ENCODE measurements at places on chromosomes 7 and 10. TPM values are rescaled to one million over a fixed set of nuclear protein-coding genes. Genes with fewer than 3 reads are reported as not detected.

The PLEKHS1 gene
- 0.04 TPM for total RNA-seq

The DLX6 gene
- not detected for total RNA-seq

The MCM10 gene
- 5.1 TPM for total RNA-seq

The ACTL6B gene
- total RNA-seq, result not detected

The ADCK2 gene
- total RNA-seq, result 14.2 TPM

The SPDYE11 gene
- total RNA-seq, result 0.04 TPM

The HIPK2 gene
- total RNA-seq, result 6.6 TPM

The CLCN1 gene
- 1.1 TPM for total RNA-seq

The ANKRD61 gene
- 0.22 TPM for total RNA-seq

DNA sequence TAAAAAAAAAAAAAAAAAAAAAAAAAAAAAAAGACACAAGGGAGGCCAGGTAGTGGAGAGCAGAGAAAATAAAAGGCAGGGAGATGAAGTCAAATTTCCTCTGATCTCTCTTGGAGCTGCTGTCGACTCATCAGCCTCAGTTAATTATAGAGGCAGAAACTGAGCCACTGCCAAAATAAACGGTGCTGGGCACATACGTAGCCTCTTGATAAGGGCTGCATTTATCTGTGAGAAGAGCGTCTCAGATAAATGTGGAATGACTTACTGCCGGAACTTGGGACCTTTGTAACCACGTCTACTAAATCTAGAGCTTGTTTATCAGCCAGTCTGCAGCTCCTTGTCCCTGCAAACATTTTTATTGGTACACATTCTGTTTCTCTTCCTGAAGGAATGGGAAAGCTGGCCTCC, 162.3 kb downstream of the BAMBI start:
- peak; percentile 20 for DNase-seq
- no peaks in the 10 kb centered on the region for H3K27me3 ChIP-seq
- no peaks in the 10 kb centered on the region for H3K36me3 ChIP-seq
- H3K4me3 ChIP-seq, result no peak overlapping the region
- H3K27ac ChIP-seq, result no peak overlapping the region

- H3K27ac ChIP-seq, result no peak overlapping the region
- H3K4me3 ChIP-seq, result no peak overlapping the region
- peaks cover 2% of the 10 kb centered on the region for H3K27me3 ChIP-seq
- DNase-seq, result no peak
These were observed 17.0 kb downstream of the PRKCQ start for GRCh38 chr10:6563075-6563474.

- H3K4me1 ChIP-seq, result peaks cover 17% of the 10 kb centered on the region
- no peak overlapping the region for H3K27ac ChIP-seq
- no peak for DNase-seq
- peaks cover 9% of the 10 kb centered on the region for H3K36me3 ChIP-seq
- H3K27me3 ChIP-seq, result no peaks in the 10 kb centered on the region
These were observed 66.3 kb upstream of the EFCAB10 start for GRCh38 chr7:105647591-105647990.

- H3K27ac ChIP-seq, result no peak overlapping the region
- DNase-seq, result peak; percentile 83
- H3K4me3 ChIP-seq, result no peak overlapping the region
- no peaks in the 10 kb centered on the region for H3K36me3 ChIP-seq
These were observed 745.1 kb upstream of the LRRTM3 start for GRCh38 chr10:66180581-66181318.

DNA sequence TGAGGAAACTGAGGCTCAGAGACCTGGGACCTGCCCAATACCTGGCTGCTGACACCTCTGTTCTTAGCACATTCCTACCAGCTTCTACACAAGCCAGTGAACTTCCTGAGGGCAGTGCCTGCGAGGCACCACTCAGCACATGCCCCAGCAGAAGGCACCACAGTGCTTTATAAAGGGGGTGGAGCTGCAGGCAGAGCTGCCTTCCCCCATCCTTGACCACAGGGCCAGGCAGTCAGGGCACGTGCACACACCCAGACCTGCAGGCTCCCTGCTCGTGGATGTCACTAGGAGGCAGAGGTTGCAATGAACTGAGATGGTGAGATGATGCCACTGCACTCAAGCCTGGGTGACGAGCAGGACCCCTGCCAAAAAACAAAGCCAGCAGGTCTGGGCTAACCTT, 39.2 kb upstream of the TUBB8 start:
- H3K4me3 ChIP-seq, result no peak overlapping the region
- no peaks in the 10 kb centered on the region for H3K36me3 ChIP-seq
- H3K27me3 ChIP-seq, result no peaks in the 10 kb centered on the region
- H3K27ac ChIP-seq, result no peak overlapping the region
- no peaks in the 10 kb centered on the region for H3K4me1 ChIP-seq

DNA sequence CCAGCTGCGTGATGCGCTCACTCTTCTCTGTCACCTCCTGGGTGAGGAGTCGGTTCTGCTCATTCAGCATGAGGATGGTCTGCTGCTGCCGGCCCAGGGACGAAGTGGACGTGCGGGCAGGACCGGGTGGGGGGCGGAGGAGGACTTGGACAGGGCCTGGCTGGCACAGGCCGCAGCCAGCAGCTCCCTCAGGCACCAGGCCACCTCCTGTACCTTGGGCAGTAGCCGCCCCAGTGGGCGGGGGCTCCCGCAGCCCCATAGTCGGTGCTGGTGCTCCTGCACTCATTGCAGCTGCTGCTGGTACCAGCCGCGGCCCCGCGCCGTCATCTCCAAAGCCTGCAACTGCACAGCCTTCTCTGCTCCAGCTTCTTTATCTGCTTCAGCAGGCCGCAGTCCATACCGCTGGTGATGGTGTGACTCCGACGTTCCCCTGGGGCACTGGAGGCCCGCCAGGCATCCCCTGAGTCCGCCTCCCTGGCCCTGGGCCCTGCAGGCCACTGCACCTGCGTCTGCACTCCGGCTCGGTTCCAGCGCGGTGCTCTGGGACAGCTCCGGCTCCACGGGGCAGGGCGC, 884.9 kb upstream of the ZNF722 start:
- DNase-seq, result no peak
- H3K4me1 ChIP-seq, result no peaks in the 10 kb centered on the region
- H3K4me3 ChIP-seq, result no peak overlapping the region
- H3K27ac ChIP-seq, result no peak overlapping the region
- no peaks in the 10 kb centered on the region for H3K27me3 ChIP-seq

DNA sequence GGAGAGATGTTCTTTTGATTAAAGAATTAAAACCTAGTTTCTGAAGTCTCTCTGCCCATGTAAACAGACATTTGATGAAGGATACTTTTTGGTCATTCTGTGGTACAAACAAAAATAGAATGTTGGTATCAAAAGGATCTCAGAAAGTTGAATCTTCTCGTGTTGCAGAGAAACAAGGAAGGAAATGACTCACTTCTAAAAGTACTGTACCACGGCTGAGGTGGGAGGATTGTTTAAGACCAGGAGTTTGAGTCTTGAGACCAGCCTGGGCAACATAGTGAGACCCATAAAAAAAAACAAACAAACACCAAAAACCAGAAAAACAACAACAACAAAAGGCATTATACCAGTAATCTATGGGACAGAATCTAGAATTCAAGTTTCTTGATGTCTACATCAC, 69.7 kb downstream of the PRSS58 start:
- H3K27me3 ChIP-seq, result no peaks in the 10 kb centered on the region
- no peaks in the 10 kb centered on the region for H3K36me3 ChIP-seq
- H3K4me3 ChIP-seq, result no peak overlapping the region
- no peak for DNase-seq
- H3K4me1 ChIP-seq, result no peaks in the 10 kb centered on the region

GRCh38 chr10:33201056-33201780, 133.2 kb downstream of the NRP1 start:
- H3K4me1 ChIP-seq, result peaks cover 6% of the 10 kb centered on the region
- no peak for DNase-seq
- H3K36me3 ChIP-seq, result peaks cover 51% of the 10 kb centered on the region

GRCh38 chr7:5780801-5781496, 514 bp downstream of the RNF216 start:
- H3K27ac ChIP-seq, result peak overlapping the region; percentile 92
- DNase-seq, result peak; percentile 63
- H3K4me3 ChIP-seq, result peak overlapping the region; percentile 72
- peaks cover 14% of the 10 kb centered on the region for H3K4me1 ChIP-seq
- no peaks in the 10 kb centered on the region for H3K27me3 ChIP-seq

GRCh38 chr10:113148071-113148825, 198.2 kb downstream of the TCF7L2 start:
- no peaks in the 10 kb centered on the region for H3K4me1 ChIP-seq
- peaks cover 80% of the 10 kb centered on the region for H3K36me3 ChIP-seq
- no peak overlapping the region for H3K27ac ChIP-seq
- no peak for DNase-seq

GRCh38 chr7:45225311-45225947, 67.8 kb downstream of the RAMP3 start:
- peaks cover 2% of the 10 kb centered on the region for H3K27me3 ChIP-seq
- H3K4me1 ChIP-seq, result peaks cover 5% of the 10 kb centered on the region
- DNase-seq, result no peak
- no peak overlapping the region for H3K27ac ChIP-seq
- no peak overlapping the region for H3K4me3 ChIP-seq

DNA sequence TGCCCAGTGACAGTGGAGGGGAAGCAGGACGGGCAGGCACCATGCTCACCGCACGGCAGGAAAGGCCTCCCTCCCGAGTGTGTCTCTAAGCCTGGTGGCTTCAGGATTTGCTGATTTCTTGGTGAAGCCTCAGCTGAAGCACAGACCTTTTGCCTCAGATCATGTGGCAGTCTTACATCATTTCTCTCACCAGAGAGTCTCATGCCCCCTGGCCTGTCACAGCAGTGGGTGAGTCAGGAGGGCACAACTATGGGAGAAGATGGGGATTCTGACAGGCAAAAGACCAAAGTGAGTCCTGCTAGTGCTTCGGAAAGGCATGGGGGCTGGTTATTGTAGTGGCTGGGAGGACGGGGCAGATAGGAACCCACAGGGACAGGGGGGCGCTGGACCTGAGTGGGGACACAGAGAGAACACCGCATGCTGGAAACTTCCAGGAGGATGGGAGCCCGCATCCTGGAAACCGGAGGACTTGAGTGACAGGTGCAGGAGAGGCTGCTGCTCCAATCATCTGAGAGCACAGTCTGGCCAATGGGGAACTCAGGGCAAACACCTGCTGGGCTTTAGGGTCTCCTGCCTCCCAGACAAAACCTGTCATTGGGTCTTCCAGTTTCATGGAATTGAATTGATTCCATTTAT, 166.8 kb downstream of the ADARB2 start:
- H3K4me3 ChIP-seq, result no peak overlapping the region
- no peaks in the 10 kb centered on the region for H3K4me1 ChIP-seq
- no peak overlapping the region for H3K27ac ChIP-seq

DNA sequence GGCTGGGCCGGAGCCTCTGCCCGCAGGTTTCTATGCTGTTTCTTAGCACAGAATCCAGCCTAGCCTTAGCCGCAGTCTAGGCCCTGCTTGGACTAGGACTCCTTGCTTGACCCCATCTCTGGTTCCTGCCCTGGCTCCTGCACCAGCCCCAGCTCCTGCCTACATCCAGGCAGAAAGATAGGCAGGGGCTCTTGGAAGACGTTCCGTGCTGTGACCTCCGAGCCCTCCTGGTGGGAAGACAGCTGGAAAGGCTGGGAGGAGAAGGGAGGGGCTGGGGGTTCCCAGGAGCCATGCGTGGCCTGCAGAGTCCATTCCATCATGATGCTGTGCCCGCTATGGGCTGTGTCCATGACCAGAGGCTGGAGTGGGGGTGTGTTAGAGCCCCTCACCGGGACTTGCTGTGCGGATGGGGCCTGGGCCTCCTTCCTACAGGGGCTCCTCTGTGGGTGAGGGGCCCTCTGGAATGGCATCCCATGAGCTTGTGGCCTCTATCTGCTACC, 26.2 kb downstream of the RAMP3 start:
- no peak for DNase-seq
- H3K36me3 ChIP-seq, result no peaks in the 10 kb centered on the region
- no peaks in the 10 kb centered on the region for H3K27me3 ChIP-seq

- no peak overlapping the region for H3K4me3 ChIP-seq
- H3K27me3 ChIP-seq, result no peaks in the 10 kb centered on the region
- H3K27ac ChIP-seq, result no peak overlapping the region
These were observed 13.5 kb downstream of the IQCE start for GRCh38 chr7:2572101-2572842.

- H3K27me3 ChIP-seq, result no peaks in the 10 kb centered on the region
- no peaks in the 10 kb centered on the region for H3K4me1 ChIP-seq
- H3K27ac ChIP-seq, result no peak overlapping the region
- peaks cover 17% of the 10 kb centered on the region for H3K36me3 ChIP-seq
- no peak for DNase-seq
- no peak overlapping the region for H3K4me3 ChIP-seq
These were observed 105.3 kb downstream of the ARHGAP21 start for GRCh38 chr10:24618401-24618800.

DNA sequence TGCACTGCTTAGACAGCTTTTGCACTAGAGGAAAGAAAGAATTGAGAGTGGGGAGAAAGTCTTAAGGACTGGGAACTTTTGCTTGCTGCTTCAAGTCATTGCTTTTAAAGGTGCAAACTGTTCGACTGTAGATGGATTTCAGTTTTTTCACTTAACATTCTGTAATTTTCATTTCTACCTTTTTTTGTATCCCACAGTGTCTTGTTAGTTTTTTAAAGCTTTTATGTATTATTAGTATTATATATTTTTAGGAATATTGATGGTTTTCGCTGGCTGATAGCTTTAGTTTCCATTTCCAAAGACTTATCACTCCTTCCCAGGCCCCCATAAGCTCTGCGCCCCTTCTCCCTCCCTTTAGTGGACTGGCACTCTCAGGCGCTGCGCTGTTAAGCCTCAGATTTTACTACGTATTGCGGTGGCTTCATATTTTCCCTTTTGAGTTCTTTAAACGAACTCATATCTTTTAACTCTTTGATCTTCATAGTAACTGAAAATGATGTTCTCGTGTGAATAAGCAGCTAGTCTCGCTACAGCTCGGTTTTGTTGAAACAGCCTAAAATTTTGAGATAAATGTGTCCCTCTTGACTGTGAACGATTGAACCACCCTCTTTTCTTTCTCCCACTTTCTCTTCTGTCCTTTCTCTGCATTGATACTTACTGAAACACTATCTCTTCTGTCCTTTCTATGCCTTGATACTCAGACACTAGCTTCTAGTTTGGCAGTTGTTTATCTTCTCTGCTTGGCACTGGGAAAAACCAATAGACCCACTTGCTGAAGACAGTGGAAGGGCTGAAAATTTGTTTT, 2.5 kb upstream of the ETV1 start:
- H3K4me1 ChIP-seq, result peaks cover 10% of the 10 kb centered on the region
- no peaks in the 10 kb centered on the region for H3K36me3 ChIP-seq
- peak; percentile 61 for DNase-seq
- H3K27ac ChIP-seq, result peak overlapping the region; percentile 99
- H3K27me3 ChIP-seq, result no peaks in the 10 kb centered on the region

GRCh38 chr7:22452142-22452959, 47.6 kb downstream of the STEAP1B start:
- H3K27ac ChIP-seq, result no peak overlapping the region
- H3K27me3 ChIP-seq, result peaks cover 3% of the 10 kb centered on the region
- peak; percentile 51 for DNase-seq
- H3K36me3 ChIP-seq, result no peaks in the 10 kb centered on the region

GRCh38 chr7:146902728-146903127, 786.1 kb downstream of the CNTNAP2 start:
- no peak overlapping the region for H3K4me3 ChIP-seq
- no peaks in the 10 kb centered on the region for H3K4me1 ChIP-seq
- no peak for DNase-seq
- no peaks in the 10 kb centered on the region for H3K36me3 ChIP-seq
- no peaks in the 10 kb centered on the region for H3K27me3 ChIP-seq
- H3K27ac ChIP-seq, result no peak overlapping the region
